ENCODE measurements at places on chromosomes 6 and 20.
A peak's percentile ranks its signal among the peaks of the same experiment; 100 is the strongest.

GRCh38 chr6:145372671-145373151 is 362.6 kb downstream of the EPM2A start:
- peak; percentile 16 for DNase-seq

GRCh38 chr6:163698086-163698485 is 283.6 kb downstream of the QKI start:
- DNase-seq, result no peak

GRCh38 chr20:22414305-22414742 is 170.0 kb downstream of the FOXA2 start:
- no peak for DNase-seq

- DNase-seq, result no peak
These were observed 963 bp upstream of the RMND1 start for GRCh38 chr6:151452750-151453427.

- DNase-seq, result no peak
These were observed 143.4 kb upstream of the EXOC2 start for GRCh38 chr6:836276-836853.

GRCh38 chr6:37698264-37699137 is 818 bp upstream of the MDGA1 start:
- DNase-seq, result peak; percentile 15

- no peak for DNase-seq
These were observed 240.4 kb downstream of the CDC5L start for GRCh38 chr6:44627883-44628271.
